ENCODE measurements at places on chromosomes 16 and 17. TPM values are rescaled to one million over a fixed set of nuclear protein-coding genes. Genes with fewer than 3 reads are reported as not detected.

The HBA2 gene
- total RNA-seq, result 7.4 TPM

The PYY gene
- not detected for total RNA-seq

The CNTROB gene
- 25.2 TPM for total RNA-seq

The C16orf92 gene
- total RNA-seq, result not detected

The GAS2L2 gene
- total RNA-seq, result not detected

The DNASE1L2 gene
- total RNA-seq, result 4.6 TPM

The SPIRE2 gene
- 13.7 TPM for total RNA-seq

The SCARF1 gene
- total RNA-seq, result 14.5 TPM

The KLHL11 gene
- 24.2 TPM for total RNA-seq

The KRTAP2-2 gene
- total RNA-seq, result not detected

The PLD2 gene
- total RNA-seq, result 29.5 TPM

The SOCS1 gene
- 2.6 TPM for total RNA-seq

The HS3ST3A1 gene
- total RNA-seq, result 14.3 TPM

The LRRC37B gene
- 8.7 TPM for total RNA-seq

The C17orf78 gene
- total RNA-seq, result not detected

The HID1 gene
- 101 TPM for total RNA-seq

The AFMID gene
- 116 TPM for total RNA-seq

The TP53TG3B gene
- total RNA-seq, result 0.57 TPM

The SLC6A2 gene
- 0.32 TPM for total RNA-seq
